HFFc6 (cell line): ENCODE measurements at places on chromosomes 5 and 9. TPM values are rescaled to one million over a fixed set of nuclear protein-coding genes. Genes with fewer than 3 reads are reported as not detected.

DNA sequence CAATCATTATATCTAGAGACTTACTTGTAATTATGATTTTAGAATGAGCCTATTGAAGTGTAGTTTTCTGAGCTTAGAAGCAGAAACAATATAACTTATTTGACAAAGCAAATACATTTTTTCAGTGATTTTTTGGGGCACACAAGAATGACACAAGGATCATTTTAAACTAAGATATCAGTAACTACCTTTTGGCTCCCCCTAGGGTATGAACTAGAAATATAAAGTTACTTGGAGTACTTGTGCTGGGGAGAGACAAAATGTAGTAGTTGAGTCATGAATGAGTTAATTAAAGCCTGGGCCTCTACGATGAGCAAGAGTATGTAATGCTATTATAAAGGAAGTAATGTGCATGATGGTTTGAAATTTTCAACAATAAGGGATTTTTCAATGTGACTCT, 1244.1 kb upstream of the ACO1 start:
- DNase-seq = no peak
- no peaks in the 10 kb centered on the region for H3K4me1 ChIP-seq
- H3K27ac ChIP-seq = no peak overlapping the region
- no peaks in the 10 kb centered on the region for H3K27me3 ChIP-seq
- H3K4me3 ChIP-seq = no peak overlapping the region
- H3K36me3 ChIP-seq = no peaks in the 10 kb centered on the region

DNA sequence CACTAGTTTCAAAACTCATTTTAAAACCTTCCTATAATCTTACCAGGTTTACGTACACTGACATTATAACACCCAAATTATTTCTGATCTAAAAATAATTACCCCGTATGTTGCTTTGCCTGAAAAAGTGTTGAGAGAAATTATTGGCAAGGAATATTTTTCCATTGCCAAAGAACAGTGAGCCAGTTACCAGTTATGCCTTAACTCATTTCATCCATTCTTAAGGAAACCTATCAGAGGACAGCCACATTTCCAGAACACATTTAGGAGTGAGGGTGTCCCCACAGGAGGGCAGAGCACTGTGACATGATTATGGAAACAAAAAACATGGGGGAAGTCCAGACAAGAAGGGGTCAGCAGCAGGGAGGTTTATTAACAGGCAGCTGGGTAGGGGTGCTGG, 52.2 kb downstream of the GABBR2 start:
- peak overlapping the region; percentile 97 for H3K27ac ChIP-seq
- H3K36me3 ChIP-seq = peaks cover 5% of the 10 kb centered on the region
- no peak for DNase-seq
- no peak overlapping the region for H3K4me3 ChIP-seq

- no peak overlapping the region for H3K27ac ChIP-seq
- H3K27me3 ChIP-seq = peaks cover 16% of the 10 kb centered on the region
- H3K4me3 ChIP-seq = no peak overlapping the region
- no peak for DNase-seq
These were observed 47.9 kb upstream of the CTSL start for GRCh38 chr9:87677776-87678587.

DNA sequence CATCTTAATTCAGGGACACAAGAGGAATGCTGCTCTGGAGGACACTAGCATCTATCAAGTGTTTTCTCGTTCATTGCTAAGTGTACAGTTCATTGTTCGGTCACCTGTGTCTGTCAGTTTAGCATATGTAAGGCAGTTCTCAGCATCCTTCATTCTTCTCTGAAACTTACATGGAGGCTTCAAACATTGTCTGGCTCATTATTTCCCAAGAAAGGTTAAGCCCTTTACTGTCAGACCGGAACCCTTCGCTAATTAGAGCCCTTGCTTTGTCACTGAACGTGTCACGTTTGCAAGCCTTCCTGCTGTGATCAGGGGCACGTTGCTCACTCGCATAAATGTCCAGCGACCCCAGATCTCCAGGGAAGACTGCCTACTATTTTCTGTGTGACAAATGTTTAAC, 62.3 kb upstream of the RIOK2 start:
- no peak for DNase-seq
- no peak overlapping the region for H3K27ac ChIP-seq
- no peaks in the 10 kb centered on the region; the same call in 1 of the 2 replicates for H3K27me3 ChIP-seq
- no peaks in the 10 kb centered on the region for H3K4me1 ChIP-seq
- no peak overlapping the region for H3K4me3 ChIP-seq

- peaks cover 37% of the 10 kb centered on the region for H3K27me3 ChIP-seq
- peaks cover 7% of the 10 kb centered on the region; the same call in 1 of the 2 replicates for H3K36me3 ChIP-seq
- H3K4me1 ChIP-seq = no peaks in the 10 kb centered on the region
- peak overlapping the region; percentile 15; the same call in 1 of the 2 replicates for H3K4me3 ChIP-seq
- DNase-seq = no peak
These were observed 11.3 kb downstream of the PROP1 start for GRCh38 chr5:177984584-177985206.

DNA sequence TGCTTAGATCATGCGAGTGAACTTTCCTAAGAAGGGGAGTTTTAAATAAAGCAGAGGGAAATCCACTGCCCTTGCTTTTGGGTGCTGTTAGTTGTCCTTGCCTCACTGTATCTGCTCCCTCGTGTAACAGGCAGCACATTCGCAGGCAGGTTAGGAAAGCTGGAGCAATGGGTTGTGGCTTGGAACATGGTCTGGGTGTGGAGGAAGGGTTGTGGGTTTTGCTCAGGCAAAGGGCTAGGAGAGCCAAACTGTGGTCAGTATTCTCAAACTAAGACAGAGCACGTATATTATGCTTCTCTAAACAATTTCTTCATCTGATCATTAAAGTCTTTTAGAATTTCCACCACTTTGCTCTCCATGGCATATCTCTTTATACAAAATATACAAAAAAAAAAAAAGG, 135.7 kb downstream of the FANCC start:
- H3K4me3 ChIP-seq = no peak overlapping the region
- no peaks in the 10 kb centered on the region for H3K4me1 ChIP-seq
- H3K27ac ChIP-seq = no peak overlapping the region
- no peak for DNase-seq
- no peaks in the 10 kb centered on the region for H3K36me3 ChIP-seq

The RNF14 gene
- 55.0 to 63.0 TPM (median 60.6 TPM) in 3 replicates for total RNA-seq

- H3K4me1 ChIP-seq = peaks cover 30% of the 10 kb centered on the region
- no peak overlapping the region for H3K27ac ChIP-seq
- no peak overlapping the region for H3K4me3 ChIP-seq
These were observed 189.6 kb downstream of the HSPA4 start for GRCh38 chr5:133241179-133242092.

- H3K27ac ChIP-seq = no peak overlapping the region
- DNase-seq = no peak
- no peak overlapping the region for H3K4me3 ChIP-seq
These were observed 110.9 kb downstream of the NTRK2 start for GRCh38 chr9:84780385-84780784.

- H3K4me1 ChIP-seq = no peaks in the 10 kb centered on the region
- no peak for DNase-seq
- no peak overlapping the region for H3K27ac ChIP-seq
- peaks cover 2% of the 10 kb centered on the region; the same call in 1 of the 2 replicates for H3K27me3 ChIP-seq
These were observed 127.5 kb downstream of the PPP2R2B start for GRCh38 chr5:146751054-146751453.

DNA sequence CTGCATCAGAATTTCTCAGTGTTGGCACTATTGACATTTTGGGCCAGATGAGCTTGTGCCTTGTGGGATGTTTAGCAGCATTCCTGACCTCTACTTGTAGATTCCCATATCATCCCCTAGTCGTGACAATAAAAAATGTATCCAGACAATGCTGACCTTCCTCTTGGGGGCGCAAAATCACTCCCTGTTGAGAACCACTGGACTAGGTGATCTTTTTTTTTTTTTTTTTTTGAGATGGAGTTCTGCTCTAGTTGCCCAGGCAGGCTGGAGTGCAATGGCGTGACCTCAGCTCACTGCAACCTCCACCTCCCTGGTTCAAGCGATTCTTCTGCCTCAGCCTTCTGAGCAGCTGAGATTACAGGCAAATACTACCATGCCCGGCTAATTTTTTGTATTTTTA, 22.6 kb downstream of the STXBP1 start:
- no peak overlapping the region for H3K27ac ChIP-seq
- peaks cover 9% of the 10 kb centered on the region for H3K4me1 ChIP-seq
- no peak for DNase-seq
- H3K36me3 ChIP-seq = no peaks in the 10 kb centered on the region
- no peaks in the 10 kb centered on the region for H3K27me3 ChIP-seq

The OLFML2A gene
- 0.32 to 0.67 TPM (median 0.39 TPM) in 3 replicates for total RNA-seq

DNA sequence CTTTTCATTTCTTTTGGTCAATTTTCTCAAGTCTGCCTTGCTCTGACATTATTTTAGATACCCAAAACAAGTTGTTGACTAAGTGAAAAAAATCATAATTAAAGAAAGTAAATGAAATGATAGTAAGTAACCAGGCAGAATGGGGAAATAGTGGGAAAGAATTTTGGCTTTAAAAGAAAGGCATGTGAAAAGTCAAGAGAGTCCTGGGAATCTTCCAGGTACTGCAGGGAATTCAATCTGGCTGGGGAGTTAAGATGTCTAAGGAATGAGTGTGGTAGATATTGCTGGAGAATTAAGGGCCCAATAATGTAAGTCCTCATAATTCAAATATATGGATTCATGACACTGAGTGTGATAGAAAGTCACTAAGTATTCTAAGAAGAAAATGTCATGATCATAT, 123.1 kb upstream of the PAPPA start:
- H3K36me3 ChIP-seq = peaks cover 27% of the 10 kb centered on the region
- peaks cover 14% of the 10 kb centered on the region for H3K4me1 ChIP-seq
- DNase-seq = no peak

DNA sequence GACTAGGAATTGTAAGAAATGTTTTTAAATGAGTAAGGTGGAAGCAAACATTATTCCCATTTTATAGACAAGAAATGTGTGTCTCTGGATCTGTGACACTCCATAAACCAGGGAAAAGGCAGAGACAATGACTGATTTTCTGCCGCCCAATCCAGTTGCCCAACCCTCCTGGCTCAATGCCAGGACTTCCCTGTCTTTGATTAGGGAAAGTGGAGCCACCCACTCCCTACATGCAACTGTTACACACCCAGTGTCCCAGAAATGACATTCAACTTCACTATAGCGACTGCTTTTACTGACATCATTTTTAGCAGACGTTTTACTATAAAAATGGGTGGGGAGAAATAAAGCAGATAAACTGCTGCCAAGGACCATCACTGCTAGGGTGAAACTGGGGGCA, 79.7 kb downstream of the THBS4 start:
- H3K27ac ChIP-seq = no peak overlapping the region
- no peak overlapping the region for H3K4me3 ChIP-seq
- no peaks in the 10 kb centered on the region for H3K4me1 ChIP-seq
- no peaks in the 10 kb centered on the region; the same call in 1 of the 2 replicates for H3K27me3 ChIP-seq

The RNF130 gene
- total RNA-seq = 0.81 to 6.9 TPM (median 6.8 TPM) in 3 replicates

DNA sequence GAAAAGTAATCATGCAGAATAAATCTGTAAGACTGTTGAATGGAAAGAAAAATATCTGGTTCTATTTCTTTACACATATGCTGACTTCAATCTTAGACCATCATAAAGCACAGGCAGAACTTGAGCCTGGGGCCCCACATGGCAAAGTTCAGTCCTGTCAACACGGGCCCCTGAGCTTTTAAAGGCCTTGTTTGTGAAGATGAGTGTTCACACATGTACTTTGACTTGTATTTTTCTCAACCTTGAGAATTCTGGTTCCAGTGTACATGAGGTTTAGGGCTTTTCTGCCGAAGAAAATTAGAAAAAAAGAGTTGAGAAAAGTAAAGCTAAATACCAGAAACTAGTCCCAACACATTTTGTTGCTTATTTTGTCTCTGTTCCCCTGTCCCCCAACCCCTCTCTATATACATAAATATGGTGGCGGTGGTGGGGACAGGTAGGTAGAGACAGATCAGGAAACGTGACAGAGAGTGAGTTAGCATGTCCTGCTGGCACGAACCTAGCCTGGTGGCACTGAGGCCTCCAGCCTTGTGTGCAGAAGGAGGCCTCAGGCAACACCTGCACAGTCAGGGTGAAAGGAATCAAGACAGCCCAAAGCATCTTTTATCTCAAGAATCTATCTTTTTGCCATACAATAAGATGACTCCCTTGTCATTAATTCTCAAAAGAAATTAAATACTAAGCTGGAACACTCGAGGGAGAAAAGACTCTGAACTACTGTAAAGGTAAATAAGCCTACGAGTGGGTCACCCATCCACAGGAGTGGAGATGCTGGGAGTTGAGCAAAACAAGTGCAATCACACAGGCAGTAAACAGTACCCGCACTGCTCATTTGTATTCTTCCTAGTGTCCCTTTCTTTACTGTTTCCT, 22.9 kb downstream of the LIFR start:
- no peak overlapping the region for H3K4me3 ChIP-seq
- H3K27me3 ChIP-seq = no peaks in the 10 kb centered on the region; the same call in none of the 2 replicates
- no peak for DNase-seq
- H3K27ac ChIP-seq = no peak overlapping the region
